NCI-H1048 (cell line): ENCODE measurements at places on chromosomes 16 and 17.

GRCh38 chr16:3952737-3953131 lies 72.2 kb upstream of the CREBBP start:
- no peak for DNase-seq

- no peak for DNase-seq
These were observed 2.2 kb downstream of the PIP4K2B start for GRCh38 chr17:38797158-38797490.

GRCh38 chr17:29010586-29010985 lies 4.8 kb upstream of the SEZ6 start:
- peak; percentile 33 for DNase-seq

- no peak for DNase-seq
These were observed 14.7 kb downstream of the TXNDC11 start for GRCh38 chr16:11727796-11728543.

DNA sequence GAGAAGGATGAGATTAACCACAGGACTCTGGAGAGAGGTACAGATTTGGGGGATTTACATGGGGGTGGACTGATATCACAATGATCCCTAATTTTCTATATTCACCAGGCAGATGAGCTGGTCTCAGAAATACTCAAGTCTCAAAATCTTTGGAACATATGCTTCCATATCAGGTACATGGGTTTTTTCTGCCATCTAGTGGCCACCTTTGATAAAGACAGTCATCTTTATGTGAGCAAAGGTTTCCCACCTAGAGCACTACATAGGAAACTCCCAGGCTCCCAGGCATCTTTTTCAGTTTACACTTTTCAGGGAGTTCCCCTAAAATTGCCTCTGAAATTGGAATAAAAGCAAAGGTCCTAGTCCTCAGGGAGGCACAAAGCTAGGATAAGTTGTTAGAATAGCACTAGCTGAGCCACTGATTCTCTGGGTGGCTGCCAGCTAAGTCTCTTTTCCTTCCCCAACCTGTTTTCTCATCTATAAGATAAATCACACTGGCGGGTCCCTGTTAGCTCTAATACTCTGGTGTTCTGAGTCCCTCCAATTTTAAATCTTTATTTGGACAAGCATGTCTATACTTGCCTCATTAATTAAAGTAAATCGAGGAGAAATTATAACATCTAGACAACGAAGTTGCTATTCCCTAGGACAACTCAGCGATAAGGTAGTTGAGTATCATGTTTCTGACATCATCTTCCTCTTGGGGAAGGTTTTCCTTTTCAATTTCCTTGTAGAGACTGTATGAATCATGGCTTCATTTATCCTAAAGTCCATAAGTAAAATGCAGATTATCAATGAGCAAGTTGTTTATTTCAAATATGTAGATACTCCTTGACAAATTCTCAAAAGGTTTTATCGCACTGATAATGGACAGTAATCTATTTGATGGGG lies 19.0 kb upstream of the MON1B start:
- no peak for DNase-seq

GRCh38 chr17:39949028-39949427 lies 13.8 kb upstream of the GSDMA start:
- DNase-seq: no peak

- DNase-seq: no peak
These were observed 91.4 kb downstream of the WDR59 start for GRCh38 chr16:74893541-74893940.

GRCh38 chr16:57445510-57445909 lies 1.7 kb downstream of the CIAPIN1 start:
- no peak for DNase-seq

DNA sequence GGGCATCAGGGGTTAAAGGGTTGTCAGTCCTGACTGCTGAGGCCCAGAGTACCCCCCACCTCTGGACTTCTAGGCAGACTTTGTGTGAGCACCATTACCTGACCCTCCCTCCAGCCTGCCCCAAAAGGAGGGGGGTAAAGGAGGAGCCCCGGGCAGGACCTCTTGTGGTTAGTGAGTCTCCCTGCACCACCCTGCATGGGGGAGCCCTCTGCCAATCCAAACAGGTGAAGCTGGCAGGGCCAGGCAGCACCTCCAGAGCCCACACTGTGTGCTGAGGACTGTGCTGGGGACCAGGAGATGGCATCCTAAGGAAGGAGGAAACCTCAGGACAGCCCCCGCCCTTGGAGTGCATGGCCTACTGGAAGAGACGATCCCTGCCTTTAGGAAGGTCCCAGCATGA lies 2.6 kb upstream of the KRT14 start:
- no peak for DNase-seq

DNA sequence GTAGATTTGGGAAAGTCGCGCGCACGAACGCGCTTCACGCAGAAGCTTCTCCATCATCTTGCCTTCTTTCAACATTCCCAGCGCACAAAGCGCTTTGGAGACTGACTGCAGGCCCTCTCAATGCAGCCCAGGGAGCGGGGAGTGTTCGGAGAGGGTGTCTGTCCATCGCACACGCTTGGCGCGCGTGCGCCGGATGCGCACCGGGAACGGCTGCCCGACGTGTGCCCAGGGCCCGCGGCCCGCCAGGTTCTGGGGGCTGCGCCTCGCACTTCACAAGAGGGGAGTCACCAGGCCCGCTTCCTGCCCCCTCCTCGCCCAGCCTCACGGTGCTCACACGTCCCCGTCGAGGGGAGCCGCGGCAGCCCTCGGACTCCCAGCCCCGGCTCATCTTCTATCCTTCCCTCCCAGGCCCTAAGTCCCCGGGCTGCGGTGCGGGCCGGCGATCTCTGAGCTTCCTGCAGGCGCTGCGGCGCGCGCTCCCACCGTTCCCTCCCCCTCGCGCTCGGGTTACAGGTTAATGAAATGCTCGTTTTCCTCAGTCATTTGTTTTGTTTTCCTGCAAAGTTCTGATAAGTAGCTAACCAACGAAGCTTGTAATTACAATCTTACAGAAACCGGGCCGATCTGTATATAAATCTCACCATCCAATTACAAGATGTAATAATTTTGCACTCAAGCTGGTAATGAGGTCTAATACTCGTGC lies 2.8 kb upstream of the IRX3 start:
- DNase-seq: no peak
